ENCODE measurements at places on chromosomes 2 and 18.

GRCh38 chr2:66865161-66865560, 430.2 kb downstream of the MEIS1 start:
- no peak for DNase-seq

GRCh38 chr2:223007531-223007930, 44.5 kb upstream of the KCNE4 start:
- peak; percentile 66 for DNase-seq

- no peak for DNase-seq
Measured at GRCh38 chr2:113175042-113175628, 1.4 kb downstream of the PSD4 start.

DNA sequence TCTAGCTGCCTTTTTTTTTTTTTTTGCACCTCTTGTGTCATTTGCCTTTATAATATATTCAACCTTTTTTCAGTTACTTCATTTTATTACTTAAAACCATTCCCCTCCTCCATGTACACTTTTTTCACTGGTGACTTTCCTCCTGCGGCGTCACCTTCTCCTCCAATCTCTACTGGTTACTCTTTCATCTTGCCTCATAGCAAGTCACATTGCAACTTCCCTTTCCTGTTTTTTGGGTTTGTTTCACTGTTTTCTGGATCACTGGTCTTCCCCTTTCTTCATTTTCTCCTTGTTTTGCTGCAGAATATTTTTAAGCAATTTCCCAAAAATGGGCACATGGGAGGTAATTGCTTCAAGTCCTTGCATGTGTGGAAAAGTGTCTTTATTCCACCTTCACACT, 37.7 kb upstream of the GPR155 start:
- DNase-seq: no peak

DNA sequence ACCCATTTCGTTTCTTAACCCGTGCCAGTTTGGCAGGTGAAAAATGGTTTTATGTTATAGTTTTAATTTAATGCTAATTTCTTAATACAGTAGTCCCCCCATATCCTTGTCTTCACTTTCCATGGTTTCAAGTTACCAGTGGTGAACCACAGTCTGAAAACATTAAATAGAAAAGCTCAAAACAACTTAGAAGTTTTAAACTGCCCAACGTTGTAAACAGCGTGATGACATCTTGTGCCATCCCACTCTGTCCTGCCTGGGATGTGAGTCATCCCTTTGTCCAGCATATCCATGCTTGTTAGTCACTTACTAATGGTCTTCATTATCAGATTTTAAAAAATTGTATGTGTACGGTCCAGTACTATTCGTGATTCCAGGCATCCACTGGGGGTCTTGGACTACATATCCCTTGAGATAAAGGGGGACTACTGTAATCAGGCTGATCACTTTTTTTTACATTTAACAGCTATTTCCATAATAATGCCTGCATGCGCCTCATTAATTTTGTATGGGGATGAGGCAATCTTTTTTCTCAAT, 31.9 kb downstream of the SLC66A3 start:
- no peak for DNase-seq

DNA sequence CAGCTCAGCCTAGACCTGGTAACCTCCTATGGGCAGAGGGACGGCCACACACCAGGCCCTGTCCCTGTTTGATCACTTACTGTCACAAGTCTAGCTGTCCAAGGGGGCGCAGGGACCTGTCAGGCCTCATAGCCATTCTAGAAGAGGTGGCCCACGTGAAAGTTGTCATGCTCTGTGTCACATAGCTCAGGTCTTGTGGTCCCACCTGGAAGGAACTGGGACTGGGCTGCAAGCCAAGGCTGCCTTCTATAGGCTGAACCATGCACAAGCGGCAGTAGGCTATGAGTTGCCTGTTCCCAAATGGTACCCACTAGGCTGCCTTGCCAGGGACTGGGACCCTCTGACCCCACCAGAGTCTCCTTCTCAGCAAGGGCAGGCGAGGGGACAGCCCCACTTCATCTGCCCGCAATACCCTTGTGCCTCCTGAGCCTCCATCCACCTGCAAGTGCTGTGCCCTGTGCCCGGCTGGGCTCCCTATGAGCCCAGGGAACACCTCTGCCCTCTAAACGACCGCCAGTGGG, 177.5 kb downstream of the ANAPC1 start:
- DNase-seq: no peak

Data from AG04449 (cell line).